ENCODE measurements at places on chromosomes 12 and 14. TPM values are rescaled to one million over a fixed set of nuclear protein-coding genes. Genes with fewer than 3 reads are reported as not detected.

The PPM1H gene
- 0.10 TPM for total RNA-seq

The EMP1 gene
- total RNA-seq, result 120 TPM

- no peak for DNase-seq
Observed at GRCh38 chr14:51988221-51988620, 1.1 kb upstream of the RTRAF start.

- no peak for DNase-seq
Observed at GRCh38 chr14:77647853-77648252, 31.4 kb upstream of the SPTLC2 start.

GRCh38 chr12:106021516-106021915, 117.2 kb downstream of the NUAK1 start:
- no peak for DNase-seq

- peak; percentile 88 for DNase-seq
Observed at GRCh38 chr14:22977684-22978486, 4.5 kb downstream of the AJUBA start.

DNA sequence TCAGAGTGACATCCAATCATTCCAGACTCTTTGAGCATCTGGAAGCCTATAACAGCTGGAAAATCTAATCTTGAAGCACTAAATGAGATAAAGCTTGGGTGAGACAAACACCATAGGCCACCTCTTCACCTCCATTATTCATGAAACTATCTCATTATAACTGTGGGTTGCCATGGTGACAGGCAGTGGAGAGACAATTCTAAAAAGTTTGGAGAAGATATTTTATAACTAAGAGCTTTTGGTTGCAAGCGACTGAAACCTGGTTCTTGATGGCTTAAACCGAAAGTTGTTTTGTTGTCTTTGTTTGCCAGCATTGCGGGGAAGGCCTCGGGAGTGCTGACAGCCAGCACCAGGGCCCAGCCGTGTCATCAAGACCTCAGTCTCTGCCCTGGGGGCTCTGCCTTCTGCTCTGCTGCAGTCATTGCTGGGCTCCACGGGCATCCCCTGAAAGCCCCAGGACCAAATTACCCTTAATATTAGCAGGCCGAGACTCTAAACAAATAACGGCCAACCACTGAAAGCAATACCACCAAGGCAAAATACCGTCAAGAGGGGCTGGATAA, 353.6 kb upstream of the SFSWAP start:
- DNase-seq, result no peak
